Right cardiac atrium (tissue), 5 donors: ENCODE measurements at places on chromosomes 2 and 18.

DNA sequence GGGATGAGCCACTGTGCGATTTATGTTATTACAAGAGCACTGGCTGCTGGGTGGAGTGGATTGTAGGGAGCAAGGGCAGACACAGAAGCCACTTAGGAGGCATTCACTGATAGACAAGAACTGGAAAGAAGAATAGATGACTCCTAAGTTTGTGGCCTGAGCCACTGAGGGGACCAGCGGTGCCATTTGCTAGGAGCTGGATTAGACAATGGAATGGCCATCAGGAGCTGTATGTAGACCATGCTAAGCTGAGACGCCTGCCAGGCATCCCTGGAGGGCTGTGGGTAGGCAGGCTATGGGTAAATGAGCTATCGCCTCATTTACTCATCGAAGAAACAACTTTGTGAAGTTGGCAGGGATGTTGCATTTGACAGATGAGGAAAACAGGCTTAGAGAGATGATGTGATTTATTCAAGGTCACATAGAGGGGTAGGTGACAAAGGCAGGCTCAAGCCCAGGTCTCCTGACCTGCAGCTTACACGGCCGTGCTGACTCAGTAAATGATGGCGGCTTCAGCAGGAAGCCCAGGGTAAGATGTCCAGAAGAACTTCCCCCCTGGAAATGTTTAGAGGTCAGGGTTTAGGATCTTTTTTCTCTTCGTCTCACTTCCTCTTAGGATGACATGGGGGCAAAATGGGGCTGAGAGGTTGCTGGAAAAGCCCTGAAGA is 2.8 kb downstream of the MFSD2B start:
- no peak for DNase-seq

GRCh38 chr2:159612255-159612901 is 4.0 kb downstream of the BAZ2B start:
- no peak for DNase-seq

- no peak for DNase-seq
Observed at GRCh38 chr2:84735389-84735788, 145.5 kb downstream of the TRABD2A start.

GRCh38 chr18:23932385-23933067 is 82.0 kb upstream of the TTC39C start:
- DNase-seq, result no peak

DNA sequence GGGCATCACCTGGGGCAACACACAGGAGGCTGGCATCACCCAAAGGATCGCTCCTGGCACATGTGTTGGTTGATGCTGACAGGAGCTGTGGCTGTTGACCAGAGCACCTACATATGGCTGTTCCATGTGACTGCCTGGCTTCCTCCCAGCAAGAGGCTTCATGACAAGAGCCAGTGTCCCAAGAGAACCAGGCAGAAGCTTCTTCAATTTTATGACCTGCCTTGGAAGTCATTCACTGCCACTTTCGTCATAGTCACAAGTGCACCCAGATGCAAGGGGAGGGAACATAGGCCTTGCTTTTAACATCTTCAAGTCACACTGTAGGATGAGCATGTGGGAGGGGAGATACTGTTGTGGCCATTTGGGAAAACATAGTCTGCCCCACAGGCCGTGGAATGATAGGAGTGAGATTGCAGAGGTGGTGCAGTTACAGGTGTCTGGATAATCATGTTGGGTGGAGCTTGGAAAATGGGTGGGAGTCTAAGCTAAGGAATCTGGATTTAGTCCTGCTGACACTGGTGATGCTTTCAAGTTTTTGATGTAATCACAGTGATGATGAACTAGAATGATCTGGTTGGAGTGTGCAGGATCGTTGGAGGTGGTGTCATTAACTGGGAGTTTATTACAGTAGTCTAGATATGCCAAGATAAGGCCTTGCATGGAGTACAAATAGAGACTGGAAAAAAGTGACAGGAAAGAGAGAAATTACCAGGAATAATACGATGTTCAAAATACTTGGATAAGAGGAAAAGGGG is 107.0 kb downstream of the RAPGEF4 start:
- no peak for DNase-seq

DNA sequence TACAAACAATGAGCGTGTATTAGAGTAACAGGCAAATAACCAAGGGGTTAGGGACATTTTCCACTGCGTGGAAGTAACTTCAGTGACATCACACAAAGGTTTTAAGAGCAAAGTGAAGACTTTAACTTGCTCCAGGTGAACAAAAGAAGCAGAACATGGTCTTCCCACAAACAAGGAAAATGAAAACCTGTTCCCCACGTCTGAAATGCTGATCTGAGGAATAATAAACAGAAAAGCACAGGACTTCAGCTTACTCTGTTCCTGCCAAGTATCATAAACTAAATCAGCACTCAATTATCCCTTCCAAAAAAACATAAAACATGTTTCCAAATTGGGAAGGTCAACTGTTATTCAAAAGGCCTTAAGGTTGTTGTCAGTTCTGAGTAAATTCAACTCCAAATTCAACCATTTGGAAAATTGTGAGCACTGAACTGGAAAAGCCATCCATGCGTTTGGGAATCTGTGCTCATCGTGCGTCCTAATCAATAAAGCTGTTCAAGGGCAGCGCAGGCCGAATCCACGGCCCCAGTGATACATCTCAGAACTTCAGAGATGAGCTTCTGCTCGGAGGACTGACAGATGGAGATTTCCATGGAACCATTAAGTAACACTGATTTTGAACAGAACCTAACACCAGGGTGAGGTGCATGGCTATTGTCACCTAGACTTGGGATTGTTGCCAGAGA is 7.7 kb upstream of the SNTG2 start:
- DNase-seq, result no peak

DNA sequence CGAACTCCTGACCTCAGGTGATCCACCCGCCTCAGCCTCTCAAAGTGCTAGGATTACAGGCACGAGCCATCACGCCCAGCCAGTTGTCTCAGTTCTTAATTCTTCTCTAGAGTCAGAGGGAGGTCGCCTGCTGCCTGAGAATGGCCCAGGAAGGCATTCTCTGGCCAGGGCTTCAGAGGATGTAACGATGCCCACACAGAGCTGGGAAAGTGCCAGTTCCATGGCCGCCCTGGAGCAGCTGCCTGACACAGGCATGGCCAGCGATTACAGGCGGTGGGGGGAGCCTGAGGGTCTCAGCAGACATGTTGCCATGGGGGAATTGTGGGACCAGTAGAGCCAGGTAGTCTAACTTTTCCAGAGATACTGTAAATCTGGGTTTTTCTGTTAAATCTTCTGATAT is 25.6 kb upstream of the DNMT3A start:
- no peak for DNase-seq

- DNase-seq, result no peak
Observed at GRCh38 chr2:158845859-158846258, 50.7 kb downstream of the DAPL1 start.

DNA sequence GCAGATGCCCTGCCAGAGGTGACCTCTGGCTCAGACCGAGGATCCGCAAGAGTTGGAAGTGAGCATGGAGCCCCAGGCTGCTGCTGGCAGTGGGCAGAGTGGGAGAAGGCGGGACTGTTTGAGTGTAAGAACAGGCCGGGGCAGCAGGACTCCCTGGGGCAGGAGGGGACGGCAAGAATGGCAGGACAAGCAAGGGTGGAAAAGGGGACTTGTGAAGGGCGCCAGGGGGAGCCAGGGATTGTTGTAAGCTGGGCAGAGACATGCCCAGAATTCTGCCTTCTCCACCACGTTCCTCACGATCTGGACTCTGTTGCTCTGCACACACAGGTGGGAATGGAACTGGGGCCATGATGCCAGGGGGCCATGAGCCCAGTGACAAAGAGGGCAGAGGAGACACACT is 72.3 kb upstream of the TMEM200C start:
- DNase-seq, result no peak

- peak; percentile 34 for DNase-seq
Observed at GRCh38 chr2:100321179-100321865, 979 bp downstream of the LONRF2 start.

DNA sequence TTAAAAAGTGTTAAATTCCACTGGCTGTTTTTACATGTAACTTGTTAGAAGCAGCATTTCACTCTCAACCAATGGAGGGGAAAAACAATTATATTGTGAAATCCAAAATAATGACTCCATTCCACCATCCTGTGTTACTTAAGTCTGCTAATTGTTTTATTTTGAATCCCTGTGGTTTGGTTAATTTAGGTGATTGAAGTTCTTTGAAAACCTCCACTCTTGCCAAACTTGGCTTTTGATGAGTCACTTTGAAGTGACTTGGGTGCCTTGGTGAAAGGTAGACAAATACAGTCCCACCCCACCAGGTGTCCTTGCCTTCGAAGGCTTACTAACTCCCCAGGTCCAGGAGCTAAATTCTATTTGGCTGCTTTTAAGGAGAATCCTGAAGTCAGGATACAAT is 1303.8 kb upstream of the NRXN1 start:
- no peak for DNase-seq

- peak; percentile 66 for DNase-seq
Observed at GRCh38 chr2:64837925-64838641, 151.1 kb upstream of the SLC1A4 start.

DNA sequence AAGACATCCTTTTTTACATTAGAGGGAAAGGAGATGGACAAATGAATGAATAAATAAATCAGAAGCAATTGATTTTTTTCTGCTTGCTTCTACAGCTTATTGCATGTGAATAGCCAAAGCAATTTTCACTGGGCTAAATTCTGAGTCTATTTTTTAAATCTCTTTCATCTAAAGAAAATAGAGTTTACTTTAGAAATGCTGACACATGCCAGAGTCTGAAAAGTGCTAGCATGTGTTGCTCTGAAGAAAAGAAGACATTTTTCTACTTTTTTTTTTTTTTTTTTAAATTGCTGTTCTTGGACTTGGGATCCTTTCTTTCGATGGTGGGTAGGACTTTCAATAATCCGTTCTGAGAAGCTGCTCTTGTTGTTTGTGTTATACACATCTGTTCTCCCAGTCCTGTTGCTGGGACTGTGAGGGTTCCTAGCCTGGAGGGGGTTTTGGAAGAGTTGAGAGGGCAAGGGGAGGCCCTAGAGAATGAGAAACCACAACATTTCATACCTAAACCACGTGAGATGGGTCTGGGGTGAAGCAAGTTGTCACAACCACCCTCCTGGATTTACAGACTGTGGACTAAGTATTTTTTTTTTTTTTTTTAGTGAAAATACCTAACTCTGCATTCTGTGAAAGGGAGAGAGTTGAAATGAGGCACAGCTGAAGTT is 193.5 kb downstream of the PRKCE start:
- DNase-seq, result no peak

- DNase-seq, result no peak
Observed at GRCh38 chr18:3236470-3236869, 11.1 kb upstream of the MYL12A start.

DNA sequence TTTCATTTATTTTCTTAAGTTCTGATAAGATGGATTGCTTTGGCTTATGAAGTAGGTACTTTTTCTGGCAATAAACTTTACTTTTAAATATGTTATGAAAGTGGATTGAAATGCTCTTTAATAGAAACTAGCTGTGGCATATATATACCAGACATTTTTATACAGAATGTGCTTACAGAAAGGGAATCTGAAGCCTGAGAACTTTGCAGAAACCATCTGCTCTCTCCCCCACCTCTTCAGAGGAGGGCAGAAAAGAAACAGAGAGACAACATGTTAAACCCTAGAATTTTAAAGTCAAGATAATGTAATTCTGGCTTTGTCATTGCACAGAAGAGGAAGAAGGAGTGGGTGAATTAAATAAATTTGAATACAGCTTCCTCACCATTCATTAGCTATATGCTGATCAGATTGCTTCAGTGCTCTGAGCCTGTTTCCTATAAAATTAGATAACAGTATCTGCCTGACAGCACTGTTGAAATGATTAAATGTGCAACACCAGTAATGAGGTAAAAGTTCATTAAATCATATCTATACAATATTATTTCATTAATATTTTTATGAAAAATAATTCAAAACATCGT is 247.3 kb downstream of the CNTNAP5 start:
- DNase-seq, result no peak

DNA sequence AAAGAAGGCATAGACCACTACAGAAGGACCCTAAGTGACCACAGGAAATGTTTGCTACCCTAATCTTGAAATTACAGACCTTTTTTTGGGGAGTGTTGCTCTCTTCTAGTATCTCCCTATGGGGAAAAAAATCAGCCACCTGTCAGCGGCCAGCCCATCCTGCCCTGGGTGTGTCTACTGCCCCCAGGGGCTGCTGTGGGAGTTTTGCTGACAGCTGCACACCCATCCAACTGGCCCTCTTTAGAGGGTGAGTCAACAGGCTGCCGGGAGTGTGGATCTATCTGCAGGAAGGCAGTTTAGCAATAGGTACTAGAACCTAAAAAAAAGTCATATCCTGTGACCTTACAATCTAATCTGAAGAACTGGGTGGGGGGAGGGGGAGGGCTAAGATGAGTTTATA is 796 bp upstream of the DYSF start:
- no peak for DNase-seq

GRCh38 chr18:11146238-11146946 is 3.0 kb downstream of the PIEZO2 start:
- no peak for DNase-seq
